Kidney epithelial cell (primary cell): ENCODE measurements at places on chromosomes 16 and 17.

- DNase-seq = no peak
Observed at GRCh38 chr17:69812240-69812837, 262.7 kb upstream of the KCNJ16 start.

GRCh38 chr17:17761894-17762743, 74.7 kb downstream of the SREBF1 start:
- no peak for DNase-seq

- DNase-seq = peak; percentile 35
Observed at GRCh38 chr17:69060822-69061221, at the start of gene ABCA9. Gene ABCA9, minus strand, starts transcription at chr17:69060927. Its CDS starts 9,801 bp downstream, at chr17:69051126.

- no peak for DNase-seq
Observed at GRCh38 chr17:12422651-12423050, 243.0 kb upstream of the MYOCD start.

GRCh38 chr17:40358323-40359038, 6.1 kb downstream of the GJD3 start:
- no peak for DNase-seq

GRCh38 chr16:850668-851067, 50.1 kb upstream of the GNG13 start:
- DNase-seq = no peak

DNA sequence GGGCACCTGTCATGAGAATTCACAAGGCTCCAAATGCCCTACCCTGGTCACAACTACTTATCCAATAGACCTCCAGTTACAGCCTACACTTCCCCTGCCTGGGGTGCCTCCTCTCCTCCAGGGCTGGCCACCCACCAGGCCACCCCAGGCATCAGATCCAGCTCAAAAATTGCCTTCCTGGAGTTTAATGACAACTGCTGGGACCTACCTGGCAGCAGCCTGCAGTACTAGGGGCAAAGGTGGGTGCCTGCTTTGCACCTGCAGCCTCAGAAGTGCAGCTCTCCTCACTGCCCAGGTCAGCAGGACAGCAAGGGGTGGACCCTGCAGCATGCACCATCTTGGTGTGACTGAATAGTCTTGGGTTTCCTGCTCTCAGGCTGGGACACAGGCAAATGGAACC, 3.6 kb downstream of the GP1BA start:
- DNase-seq = no peak

DNA sequence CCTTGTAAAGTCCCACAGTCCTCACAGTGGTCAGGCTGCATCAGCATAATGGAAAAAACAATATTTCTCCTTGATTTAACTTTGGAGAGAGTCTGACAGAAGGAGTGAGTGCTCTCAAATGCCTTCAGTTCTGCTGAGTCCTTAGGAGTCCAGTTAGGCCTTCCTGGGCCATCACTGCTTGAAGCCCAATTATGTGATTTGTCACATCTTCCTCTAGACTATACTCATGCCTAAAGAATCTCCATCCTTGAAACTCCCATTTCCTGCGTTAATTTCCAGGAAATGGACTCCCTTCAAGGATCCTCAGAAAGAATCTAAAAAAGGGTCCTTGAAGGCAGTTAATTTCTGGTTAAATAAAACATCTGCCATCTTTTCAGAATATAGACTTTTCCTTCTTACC, 52.8 kb downstream of the SLFN5 start:
- DNase-seq = no peak
